ENCODE measurements at places on chromosomes 2 and 18.

DNA sequence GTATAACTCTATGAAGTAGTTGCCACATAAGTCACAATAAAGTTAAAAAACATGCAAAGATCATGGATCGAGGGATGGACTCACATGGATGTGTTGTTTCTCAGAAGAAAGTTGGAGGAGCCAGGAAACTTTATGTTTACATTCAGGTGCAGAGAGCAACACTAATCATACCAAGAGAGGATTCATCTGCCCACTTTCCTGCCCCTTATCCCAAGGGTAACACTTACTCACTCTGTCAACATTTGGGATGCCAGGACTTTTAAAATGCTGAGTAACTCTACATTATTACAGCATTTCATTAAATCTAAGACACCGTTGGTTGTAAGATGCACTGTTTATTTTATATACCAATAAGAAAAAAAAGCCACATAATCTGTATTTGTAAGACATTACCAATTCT is 170.4 kb downstream of the KCNE4 start:
- DNase-seq, result no peak

GRCh38 chr2:223238301-223238700 is 186.3 kb downstream of the KCNE4 start:
- peak; percentile 67 for DNase-seq

GRCh38 chr2:27942612-27943547 is 52.4 kb downstream of the BABAM2 start:
- DNase-seq, result no peak

GRCh38 chr2:42984081-42984480 is 191.7 kb upstream of the HAAO start:
- DNase-seq, result no peak
